ENCODE measurements at places on chromosomes 5 and 9.

DNA sequence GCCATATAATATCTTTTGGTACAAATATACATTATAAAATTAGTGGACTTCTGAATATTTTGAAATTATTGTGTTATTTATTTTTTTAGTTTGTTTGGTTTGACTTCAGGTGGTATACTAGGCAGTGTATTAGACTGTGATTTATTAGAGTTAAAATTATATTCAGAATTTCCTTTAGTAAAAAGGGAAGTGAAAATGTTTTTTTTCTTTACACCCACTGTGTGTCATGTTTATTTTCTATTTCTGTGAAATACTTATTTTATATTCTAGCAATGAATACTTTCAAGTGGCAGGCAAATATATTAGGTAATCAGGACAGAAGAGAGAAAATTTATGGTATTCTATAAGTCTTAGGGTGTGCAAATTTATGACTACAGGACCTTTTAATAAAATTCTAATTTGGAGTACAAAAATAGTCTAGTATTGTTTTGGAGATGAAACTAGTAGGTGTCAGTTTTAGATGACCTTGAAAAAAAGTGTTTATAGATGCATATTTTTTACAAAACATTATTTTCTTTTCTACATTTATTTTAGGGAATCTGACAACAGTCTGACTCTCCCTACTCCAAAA, 8.8 kb downstream of the CSNK1G3 start:
- DNase-seq = no peak

DNA sequence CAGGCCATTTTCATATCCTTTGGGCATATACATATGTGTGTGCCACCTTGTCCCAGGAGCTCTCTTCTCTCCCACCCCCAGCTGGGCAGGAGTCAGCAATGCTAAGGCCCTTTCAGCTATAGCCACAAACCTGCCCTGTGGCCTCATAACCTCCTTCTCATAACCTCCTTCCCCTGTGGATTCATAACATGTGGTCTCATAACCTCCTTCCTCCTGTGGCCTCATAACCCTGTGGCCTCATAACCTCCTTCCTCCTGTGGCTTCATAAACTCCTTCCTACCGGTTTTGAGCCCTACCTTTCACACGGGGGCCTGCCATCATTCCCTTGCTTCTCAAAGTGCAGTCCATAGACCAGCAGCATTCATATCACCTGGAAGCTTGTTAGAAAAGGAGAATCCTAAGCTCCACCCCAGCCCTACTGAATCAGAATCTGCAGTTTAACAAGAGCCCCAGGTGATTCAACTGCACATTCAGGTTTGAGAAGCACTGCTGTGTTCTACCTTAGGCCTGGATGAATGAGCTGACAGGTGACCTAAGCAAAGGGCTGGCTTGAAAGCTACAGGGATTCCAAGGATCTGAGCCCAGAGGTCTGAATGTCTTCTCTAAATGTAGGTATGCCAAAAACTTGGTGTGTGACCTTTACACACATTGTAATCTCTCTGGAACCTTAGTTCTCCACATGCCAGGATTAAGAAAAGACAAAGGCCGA, 41.9 kb upstream of the PLPP6 start:
- no peak for DNase-seq

DNA sequence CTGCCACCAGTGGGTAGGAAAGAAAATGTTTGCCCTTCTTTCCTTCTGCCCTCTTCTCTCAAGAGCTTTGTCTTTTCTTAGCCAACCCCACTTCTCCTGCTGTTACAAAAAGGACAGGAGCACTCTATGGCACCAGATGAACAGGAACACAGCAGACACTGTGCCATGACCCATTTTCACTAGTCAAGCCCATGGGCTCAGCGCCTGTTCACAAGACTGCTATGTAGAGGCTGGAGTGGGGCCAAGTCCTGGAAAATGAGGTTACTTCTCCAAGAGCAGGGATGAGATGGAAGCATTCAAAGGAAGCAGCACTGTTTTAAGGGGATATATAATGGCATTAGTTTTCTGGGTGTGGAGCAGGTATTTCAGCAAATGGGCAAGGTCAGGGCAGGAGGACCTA, 46.8 kb upstream of the GRAMD2B start:
- DNase-seq = no peak

- no peak for DNase-seq
Measured at GRCh38 chr9:5042661-5043178, 57.6 kb downstream of the JAK2 start.

- DNase-seq = no peak
Measured at GRCh38 chr5:469752-470483, 26.9 kb downstream of the EXOC3 start.

DNA sequence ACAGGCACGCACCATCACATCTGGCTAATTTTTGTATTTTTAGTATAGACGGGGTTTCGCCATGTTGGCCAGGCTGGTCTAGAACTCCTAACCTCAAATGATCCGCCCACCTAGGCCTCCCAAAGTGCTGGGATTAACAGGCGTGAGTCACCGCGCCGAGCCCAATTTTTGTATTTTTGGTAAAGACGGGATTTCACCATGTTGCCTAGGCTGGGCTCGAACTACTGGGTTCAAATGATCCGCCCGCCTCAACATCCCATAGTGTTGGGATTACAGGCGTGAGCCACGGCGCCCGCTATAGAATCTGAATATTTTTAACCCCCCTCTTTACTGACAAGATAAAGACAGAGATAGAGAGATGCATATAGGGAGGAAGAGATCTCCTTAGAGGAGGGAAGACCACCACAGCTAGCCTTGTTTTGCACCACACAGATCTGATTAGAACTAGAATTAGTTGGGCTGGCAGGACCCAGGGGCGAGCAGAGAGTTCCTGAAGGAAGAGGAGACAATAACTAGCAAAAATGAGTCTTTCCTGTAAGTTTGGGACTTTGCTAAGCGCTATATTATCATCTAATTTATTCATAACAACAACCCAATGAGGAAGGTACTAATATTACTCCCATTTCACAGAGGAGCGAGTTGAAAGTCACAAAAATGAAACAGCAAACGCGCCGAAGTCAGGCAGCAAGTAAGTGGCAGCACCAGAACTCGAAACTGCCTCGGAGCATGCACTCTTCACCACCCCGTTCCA, 1.5 kb upstream of the ANKHD1 start:
- no peak for DNase-seq

DNA sequence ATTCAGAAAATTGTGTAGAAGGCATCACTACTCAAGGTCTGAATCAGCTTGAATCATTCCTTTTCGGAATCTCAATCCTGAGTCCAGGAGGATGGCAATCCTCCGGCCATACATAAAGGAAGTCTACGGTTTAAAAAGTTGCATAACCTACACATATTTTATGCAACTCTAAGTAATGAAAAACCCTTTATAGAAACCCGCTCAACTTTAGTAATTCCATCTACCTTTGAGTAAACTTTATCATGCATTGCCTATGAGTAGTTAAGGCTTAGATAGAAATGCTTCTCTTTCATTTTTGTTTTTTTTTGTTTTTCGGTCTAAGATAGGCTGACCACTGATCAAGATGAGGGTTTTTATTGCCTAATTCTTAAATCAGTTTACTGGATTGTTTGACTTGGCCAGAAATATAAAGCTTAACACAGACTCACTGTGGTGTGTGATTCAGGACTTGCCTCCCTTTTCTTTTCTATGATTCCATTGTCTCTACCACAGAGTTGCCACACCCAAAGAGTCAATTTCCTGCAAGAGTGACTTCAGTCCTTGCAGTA, 85.0 kb downstream of the LURAP1L start:
- DNase-seq = no peak

DNA sequence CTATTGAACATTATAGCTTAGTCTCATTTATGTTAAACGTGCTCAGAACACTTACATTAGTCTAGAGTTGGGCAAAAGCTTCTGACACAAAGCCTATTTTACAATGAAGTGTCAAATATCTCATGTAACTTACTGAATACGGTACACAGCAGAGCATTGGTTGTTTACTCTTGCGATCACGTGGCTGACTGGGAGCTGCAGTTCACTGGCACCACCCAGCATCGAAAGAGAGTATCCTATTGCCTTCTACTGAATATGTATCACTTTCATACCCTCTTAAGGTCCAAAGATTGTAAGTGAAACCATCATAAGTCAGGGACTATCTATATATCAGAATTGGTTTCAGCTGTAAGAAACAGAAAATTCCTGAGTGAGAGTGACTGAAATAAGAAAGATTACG, 42.6 kb upstream of the OSMR start:
- no peak for DNase-seq

DNA sequence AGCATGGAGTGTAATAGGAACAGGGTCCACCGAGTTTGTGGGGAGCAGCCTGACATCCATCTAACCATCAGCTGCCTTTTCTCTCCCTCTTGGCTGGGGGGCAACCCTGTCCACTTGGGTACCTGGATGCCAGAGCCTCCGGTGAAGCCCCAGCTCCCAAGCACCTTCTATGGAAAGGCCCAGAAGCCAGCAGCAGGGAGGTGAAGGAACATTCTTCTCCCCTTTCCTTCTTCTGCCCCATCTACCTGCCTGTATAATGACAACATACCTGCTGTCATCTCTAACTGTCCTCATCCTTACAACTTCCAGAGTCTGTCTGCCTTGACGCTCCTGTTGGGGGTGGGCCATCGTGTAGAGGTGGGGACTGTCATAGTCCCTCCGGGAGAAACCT, 33.1 kb downstream of the THBS4 start:
- DNase-seq = no peak

DNA sequence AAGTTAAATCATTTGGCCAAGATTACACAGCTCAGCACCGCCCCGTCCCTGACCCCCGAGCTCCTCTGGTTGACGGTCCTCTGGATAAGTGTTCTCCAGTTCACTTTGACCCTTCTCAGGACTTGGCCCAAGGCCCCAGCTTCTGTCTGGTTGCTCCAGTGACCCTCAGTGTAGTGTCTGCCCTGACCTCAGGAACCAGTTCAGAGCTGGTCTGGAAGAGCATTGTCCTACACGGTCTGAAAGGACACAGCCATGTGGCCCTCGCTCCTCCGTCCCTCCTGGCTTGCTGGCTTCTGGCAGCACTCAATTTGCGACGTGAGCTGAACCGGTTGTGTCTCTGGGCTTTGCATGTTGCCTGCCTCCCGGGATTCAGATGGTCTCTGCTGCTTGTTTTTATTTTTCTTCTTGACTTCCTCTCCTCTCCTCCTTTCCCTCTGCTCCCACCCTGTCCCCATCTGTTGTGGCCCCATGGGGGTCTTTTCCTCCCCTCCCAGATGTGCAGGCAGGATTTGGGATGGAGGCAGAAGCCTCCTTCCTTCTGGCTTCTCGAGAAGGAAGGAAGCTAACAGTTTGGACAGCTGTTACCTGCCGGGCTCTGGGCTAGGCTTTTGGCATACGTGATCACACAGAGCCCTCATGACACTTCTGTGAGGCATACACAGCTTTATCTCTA, 72.0 kb downstream of the PPARGC1B start:
- no peak for DNase-seq

DNA sequence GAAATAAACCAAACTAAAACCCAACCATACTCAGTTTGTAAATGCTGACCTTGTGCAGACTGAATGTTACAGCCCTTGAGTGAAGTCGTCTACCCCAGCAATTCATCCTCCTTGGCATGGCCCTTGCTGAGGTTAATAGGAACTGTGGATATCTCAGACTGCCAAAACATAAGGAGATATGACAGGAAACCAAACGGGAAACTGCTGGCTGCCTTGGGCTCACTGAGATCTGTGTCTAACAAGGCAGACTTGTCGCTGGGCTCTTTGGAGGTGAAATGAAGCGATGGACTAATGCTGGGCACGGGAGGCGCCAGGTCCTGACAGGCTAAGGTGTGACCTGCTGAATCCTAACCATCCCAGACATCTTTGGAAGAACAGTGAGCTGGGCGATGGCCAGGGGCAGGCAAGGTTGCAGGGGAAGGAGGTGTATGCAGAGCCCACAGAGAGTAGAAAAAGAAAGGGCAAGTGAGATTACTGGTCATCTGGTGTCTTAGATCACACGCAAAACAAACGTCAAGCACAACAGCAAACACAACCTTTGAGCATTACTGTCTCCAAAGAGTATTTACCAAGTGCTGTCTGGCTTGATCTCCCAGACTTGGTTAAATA, 44.6 kb upstream of the ALDH1A1 start:
- DNase-seq = no peak

- no peak for DNase-seq
Measured at GRCh38 chr5:141945511-141946051, 12.4 kb downstream of the PCDH12 start.

GRCh38 chr5:107980923-107981692, 310.4 kb upstream of the EFNA5 start:
- no peak for DNase-seq

DNA sequence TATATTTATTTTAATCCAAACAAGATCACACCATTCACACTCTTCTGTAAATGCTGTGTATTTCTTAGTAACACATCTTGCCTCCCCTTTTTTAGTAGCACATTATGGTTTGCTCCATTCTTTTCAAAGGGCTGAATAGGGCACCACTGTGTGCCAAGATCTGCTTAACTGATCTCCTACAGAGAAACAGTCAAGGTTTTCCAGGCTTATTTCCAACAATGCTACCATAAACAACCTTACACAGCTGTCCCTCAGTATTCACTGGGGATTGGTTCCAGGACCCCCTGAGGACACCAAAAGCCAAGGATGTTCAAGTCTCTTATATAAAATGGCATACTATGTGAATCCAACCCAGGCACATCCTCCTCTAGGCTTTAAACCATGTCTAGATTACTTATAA, 16.5 kb downstream of the GOLM1 start:
- DNase-seq = peak; percentile 42

Data from LNCaP clone FGC (cell line).